ENCODE measurements at places on chromosomes 6 and 20.

- DNase-seq, result no peak
Measured at GRCh38 chr6:74000666-74001490, 304.9 kb downstream of the CD109 start.

GRCh38 chr6:74248966-74249365 lies 553.0 kb downstream of the CD109 start:
- DNase-seq, result no peak

GRCh38 chr6:131966443-131966842 lies 15.3 kb upstream of the CCN2 start:
- DNase-seq, result no peak

DNA sequence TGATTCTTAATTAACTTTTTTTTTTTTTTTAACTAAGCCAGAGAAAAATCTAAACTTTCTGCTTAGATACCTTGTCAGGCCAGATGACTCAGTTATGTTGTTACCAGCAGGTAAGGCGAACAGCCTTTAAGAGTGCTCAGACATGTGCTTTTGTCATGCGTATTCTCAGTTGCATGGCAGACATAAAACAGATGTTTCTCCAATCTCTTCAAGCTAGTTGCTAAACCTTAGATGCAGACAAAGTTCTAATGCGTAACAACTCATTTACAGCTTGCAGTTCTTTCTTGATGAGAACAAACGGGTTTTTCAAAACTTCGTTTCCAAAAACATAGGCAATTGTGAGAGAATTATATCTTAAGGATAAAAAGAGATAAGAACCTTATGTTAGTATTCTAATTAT lies 49.6 kb upstream of the GFRAL start:
- DNase-seq, result no peak

DNA sequence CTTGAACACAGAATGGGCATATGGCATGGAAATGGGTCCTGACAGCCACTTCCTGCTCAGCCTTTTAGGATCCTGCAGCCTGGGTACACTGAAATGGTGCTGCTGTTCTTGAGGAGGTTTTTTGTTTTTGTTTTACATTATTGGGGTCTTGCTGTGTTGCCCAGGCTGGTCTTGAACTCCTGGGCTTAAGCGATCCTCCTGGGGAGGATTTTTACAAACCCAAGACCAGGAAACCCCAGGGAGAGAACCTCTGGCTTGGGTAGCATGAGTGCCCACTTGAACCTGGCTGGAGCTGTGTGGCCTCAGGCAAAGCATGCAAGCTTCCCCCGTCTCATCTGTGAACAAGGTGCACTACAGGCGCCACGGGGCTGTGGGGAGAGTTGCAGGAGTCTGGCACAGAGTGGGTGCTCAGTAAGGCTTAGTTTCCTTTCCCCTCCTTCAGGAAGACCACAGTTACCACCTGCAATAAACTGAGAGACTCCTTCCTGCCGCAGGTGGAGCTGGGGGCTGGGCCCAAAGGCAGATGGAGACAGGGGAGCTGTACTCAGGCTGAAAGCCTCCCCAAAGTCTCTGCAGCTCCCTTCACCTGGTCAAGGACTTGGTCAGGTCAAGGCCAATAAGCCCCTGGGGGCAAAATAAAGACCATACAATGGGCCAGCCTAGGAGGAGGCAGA lies 1.8 kb downstream of the SLA2 start:
- no peak for DNase-seq

- no peak for DNase-seq
Measured at GRCh38 chr6:15340775-15341174, 94.9 kb downstream of the JARID2 start.

GRCh38 chr6:121615493-121615892 lies 180.0 kb downstream of the GJA1 start:
- no peak for DNase-seq

DNA sequence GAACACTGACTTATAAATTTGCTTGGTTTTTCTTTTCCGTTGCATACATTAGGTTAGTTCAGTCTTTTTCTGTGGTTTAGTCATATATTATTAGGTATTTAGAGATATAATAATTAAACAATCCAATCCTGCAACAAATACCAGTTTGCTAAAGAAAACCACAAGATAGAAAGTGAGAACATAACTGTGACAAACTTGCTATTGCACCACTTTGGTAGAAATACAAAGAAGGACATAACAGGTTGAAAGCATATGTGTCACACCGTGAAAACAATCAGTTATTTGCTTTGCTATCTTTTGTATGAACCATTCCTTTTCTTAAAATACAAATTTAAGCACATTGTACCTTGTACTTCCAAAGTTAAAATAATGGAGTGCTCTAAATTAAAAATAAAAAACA lies 42.0 kb upstream of the KCNQ5 start:
- peak; percentile 42 for DNase-seq

- no peak for DNase-seq
Measured at GRCh38 chr6:156564127-156564806, 212.9 kb upstream of the ARID1B start.

DNA sequence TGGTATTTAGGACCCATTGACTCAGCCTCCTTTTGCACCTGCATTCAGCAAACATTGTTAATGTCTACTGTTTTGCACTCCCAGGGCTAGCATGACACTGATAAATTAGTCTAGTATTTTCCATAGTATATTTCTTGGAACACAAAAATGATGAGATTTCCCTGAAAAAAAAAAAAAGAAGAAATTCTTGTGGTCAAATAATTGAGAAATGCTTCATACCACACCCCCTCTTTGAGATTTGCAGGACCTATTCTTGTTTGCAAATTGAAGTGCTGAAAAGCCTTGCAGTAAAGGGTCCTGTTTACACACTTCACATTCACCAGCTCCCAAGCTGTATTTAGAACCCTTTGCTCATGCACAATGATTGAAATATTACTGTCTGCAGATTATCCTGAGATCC lies 36.3 kb upstream of the CLIC5 start:
- no peak for DNase-seq

- no peak for DNase-seq
Measured at GRCh38 chr20:18197382-18198070, 59.9 kb downstream of the KAT14 start.

DNA sequence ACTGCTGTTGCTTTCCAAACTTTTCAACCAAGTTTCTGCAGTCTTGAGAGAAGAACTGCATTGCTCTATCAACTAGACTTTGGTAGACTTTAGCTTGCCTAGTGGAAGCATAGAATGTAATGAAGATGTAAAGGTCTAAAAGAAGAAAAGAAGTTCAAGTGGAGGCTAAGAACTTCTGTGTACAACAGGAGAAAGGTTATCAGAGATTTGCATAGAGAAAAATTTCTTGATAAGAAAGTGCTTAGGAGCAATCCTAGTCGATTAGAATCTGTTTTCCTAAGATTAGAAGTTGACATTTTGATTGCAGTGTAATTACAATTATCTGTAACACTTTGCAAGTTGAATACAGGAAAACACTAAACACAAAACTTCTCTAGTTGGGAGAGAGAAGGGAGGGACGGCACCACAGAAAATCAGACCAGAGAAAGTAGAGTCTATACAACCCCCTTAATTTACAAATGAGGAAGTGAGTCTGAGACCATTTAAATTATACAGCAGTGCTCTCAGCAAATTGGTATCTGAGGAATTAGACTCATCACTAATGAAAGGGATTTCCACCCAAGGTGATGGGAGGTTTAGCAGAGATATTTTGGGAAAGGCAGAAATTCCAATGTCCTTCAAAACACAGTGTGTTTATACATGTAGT lies 194.3 kb upstream of the MARCKS start:
- DNase-seq, result no peak

DNA sequence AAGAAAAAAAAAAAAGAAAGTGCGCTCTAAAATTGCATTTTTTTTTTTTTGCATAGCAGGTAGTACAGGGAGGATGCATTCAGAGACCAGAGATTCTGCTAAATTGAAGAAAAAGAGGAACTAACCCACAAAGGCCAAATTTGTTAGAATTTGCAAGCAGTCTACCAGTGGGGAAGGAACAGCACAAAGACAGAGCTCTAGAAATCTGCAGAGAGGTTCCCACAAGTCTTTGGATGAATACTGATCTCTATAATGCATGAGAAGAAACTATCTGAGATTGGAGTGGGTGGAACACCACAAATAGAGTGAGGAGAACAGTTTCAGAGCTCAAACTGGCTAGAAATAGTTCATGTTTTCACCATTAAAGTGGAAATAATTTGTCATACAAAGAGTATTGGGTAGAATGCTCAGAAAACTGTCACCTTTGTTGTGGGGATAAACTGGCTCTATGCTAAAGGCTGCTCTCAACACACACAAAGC lies 79.6 kb upstream of the AHI1 start:
- DNase-seq, result no peak

- no peak for DNase-seq
Measured at GRCh38 chr6:81853975-81854374, 101.5 kb upstream of the TENT5A start.

DNA sequence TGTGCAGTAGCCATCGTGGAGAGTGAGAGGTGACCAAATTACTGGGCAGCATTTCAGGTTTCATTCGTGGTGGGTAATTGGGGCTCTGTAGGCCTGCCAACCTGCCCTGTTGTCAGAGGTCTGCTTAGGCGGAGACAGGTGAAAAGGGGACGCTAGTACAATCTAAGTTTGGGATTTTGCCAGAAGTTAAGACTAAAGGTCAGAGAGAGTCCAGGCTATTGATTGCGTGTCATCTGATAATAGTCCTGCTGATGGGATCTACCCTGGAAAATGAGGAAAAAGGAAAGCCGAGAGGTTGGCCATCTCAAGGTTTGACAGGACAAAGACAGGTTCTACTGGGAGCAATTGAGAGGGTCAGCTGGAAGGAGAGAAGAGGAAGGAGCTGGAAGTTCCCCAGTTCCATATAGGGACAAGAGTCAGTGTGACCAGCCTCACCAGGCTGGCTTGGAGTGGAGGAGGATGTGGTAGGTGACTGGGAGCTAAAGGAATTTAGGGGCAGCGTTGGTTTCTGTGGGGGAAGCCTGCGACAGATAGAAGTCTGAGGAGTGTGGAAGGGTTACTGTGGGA lies 10.9 kb downstream of the ARFGEF2 start:
- no peak for DNase-seq

DNA sequence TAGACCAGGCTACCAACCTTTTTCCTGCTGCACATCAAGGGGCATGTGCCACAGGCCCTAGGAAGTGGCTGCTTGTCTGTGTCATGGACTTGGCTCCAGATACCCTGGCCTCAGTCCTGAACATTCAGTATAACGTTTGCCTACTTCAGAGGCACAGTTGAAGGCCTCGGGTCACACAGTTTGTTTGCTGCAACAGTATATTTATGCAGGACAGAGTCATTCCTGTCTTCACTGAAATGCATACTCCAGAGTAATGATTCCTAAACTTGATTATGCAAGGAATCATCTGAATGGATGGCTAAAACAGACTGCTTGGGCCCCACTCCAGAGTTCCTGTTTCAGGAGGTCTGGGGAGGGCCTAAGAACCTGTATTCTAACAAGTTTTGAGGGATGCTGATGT lies 149.4 kb downstream of the KLHL32 start:
- DNase-seq, result no peak

DNA sequence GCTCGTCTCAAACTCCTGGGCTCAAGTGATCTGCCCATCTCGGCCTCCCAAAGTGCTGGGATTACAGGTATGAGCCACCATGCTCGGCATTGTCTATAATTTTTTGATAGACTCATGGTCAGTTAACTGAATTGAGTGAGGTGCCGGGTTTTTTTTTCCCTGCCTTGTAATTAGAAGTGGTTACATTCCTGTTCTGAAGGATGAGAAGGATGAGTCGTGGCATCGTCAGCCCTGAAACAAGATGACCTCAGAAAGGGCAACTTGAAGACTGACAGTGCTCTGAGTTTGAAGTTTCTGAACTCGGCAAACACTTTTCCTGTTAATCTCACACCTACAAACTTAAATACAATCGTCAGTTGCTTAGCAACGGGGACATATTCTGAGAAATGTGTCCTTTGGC lies 158.7 kb upstream of the PDE10A start:
- DNase-seq, result no peak

DNA sequence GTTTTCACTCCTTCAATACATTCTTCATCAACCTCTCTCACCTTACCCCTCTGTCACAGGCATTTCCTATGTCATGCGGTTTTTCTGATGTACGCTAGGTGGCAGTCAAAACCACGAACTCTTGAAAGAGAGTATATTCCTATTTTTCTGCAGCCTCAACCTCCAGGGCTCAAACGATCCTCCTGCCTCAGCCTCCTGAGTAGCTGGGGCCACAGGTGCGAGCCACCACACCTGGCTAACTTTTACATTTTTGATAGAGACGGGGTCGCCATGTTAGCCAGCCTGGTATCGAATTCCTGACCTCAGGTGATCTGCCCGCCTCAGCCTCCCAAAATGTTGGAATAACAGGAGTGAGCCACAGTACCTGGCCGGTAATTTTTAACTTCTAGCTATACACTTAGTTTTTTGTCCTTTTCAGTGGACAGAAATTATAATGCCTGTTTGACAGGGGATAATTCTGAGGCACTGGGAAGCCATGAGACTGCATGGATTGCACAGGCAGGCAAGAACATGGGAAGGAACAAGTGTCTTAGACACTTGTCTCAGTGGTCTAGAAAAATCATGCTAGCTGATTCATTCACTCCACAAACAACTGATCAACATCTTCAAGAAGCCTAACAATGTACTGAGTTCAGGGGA lies 22.5 kb upstream of the HFE start:
- no peak for DNase-seq

- no peak for DNase-seq
Measured at GRCh38 chr6:112223070-112223861, 31.1 kb downstream of the LAMA4 start.

DNA sequence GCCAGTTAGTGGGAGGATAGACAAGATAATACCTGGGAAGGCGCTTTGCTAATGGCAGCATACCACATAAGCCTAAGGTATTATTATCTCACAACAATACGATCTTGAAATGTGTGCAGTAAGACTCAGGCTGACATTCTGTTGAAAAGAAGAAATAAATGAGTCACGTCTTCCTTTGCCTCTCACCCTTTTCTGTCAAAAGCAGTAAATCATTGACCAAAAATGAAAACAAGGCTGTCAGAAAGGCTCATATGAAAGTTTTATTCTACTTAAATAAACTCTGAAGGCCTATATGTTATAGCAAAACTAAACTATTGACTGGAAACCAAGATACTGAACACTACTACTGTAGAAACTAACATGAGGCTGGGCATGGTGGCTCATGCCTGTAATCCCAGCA lies 43.1 kb upstream of the IL20RA start:
- no peak for DNase-seq

DNA sequence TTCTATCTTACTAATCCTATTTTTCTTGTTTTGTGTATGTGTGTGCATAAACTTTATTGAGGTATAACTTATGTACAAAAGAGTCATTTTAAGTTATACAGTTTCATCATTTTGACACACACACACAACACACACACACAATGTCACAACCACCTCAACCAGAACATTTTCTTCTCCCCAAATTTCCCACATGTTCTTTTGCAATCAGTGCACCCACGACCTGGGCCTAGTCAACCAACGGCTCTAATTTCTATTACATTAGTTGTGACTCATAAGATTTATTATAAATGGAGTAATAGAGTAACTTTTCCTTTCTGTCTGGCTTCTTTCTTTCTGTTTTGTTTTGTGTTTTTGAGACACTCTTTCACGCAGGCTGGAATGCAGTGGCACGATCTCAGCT lies 9.8 kb upstream of the POM121L2 start:
- DNase-seq, result no peak

DNA sequence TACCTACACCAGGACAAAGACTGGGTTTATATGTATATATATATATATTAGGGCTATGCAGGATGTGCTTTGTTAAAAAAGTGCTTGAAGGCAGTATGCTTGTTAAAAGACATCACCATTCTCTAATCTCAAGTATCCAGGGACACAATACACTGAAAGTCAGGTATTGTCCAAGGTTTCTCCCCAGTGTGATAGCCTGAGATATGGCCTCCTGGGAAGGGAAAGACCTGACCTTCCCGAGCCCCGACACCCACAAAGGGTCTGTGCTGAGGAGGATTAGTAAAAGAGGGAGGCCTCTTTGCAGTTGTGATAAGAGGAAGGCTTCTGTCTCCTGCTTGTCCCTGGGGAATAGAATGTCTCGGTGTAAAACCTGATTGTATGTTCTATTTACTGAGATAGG lies 156.9 kb downstream of the GPX5 start:
- DNase-seq, result no peak
